NCI-H1436 treated with DMSO at 0.1 percent for 48 hours (cell line): ENCODE measurements at places on chromosomes 1 and 21.

GRCh38 chr1:108199781-108200686, at the start of gene SLC25A24:
Gene SLC25A24 (minus strand): TSS chr1:108200343. CDS start chr1:108200138, 205 bp downstream.
- DNase-seq, result peak; percentile 24

GRCh38 chr1:219271818-219272535, 98.3 kb downstream of the LYPLAL1 start:
- DNase-seq, result no peak

DNA sequence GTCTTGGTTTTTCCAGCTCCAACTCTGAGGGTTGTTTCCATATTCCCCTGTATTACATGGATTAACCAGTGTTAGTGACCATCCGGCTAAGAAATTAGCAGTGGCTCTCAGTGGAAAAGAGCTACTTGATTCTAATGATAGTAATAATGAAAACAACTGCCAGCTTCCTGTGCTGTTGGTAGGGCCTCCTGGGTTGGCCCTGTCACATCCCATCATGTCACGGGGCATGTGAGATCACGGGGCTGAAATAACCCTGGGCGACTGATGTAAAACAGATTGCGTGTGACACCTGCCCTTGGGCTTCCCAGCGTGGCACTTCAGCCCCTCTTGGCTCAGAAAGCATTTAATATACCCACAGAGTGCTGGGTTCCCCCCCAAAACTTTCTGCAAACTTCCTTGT, 149.0 kb downstream of the ROR1 start:
- no peak for DNase-seq

- DNase-seq, result peak; percentile 74
Measured at GRCh38 chr1:203026031-203026665, at the start of gene PPFIA4. Gene PPFIA4 (plus strand): TSS chr1:203026491. CDS start chr1:203039009, 12,518 bp downstream.

DNA sequence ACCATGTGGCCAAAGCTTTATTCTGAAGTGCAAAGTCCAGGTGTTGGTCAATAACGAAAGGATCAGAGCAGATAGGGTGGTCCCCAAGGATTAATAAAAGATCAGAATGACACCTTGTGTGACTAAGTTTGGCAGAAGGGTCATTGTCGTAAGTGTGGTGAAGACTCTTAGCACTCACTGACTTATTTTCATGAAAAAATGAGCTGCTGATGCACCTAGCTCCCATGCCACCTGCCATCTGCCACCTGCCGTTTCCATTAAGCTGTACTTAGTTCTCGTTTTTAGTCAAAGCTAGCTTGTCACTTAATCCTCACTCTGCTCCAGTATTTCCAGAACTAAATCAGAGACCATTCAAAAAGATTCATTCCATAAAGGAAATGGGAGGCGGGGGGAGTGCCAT, 112.6 kb downstream of the SEC16B start:
- peak; percentile 50 for DNase-seq

DNA sequence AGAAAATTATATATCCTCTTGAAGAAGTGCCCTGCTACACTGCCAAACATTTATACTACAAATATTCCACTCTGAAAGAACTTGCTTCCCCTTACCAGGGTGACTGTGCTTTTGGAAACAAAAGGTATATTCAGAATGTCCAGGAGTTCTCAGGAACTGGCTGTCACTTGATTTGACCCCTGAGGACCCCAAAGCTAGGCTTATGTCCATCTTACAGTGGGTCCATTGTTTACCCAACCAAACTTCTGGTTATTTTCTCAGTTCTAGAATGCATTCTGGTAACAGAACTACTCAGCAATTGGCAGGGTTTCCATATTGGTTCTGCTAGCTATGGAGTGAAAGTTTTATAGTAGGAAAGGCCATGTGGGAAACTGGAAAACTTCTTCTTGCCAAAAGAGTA, 207.1 kb upstream of the KCTD3 start:
- no peak for DNase-seq

GRCh38 chr1:227950735-227951346, 3.1 kb upstream of the WNT9A start:
- no peak for DNase-seq

DNA sequence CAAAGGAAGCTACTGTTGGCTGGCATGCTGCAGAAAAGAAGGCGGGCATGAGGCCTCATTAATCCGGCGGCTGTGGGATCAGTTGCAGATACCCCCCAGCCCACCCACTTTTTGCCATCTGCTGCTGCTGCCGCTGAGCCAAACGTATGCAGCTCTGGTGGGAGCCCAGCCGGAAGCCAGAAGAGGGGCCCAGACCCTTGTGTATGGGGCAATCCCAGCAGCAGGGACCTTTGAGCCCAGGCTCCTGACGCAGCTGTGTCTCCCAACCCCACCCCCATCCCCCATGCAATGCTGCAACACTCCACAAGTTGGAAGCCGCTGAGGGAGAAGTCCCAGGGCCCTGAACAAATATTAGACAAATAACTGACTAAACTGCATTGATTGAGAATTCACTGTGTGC, 106.0 kb downstream of the ELAVL4 start:
- DNase-seq, result no peak

- no peak for DNase-seq
Measured at GRCh38 chr1:244675167-244675566, 22.2 kb downstream of the DESI2 start.

DNA sequence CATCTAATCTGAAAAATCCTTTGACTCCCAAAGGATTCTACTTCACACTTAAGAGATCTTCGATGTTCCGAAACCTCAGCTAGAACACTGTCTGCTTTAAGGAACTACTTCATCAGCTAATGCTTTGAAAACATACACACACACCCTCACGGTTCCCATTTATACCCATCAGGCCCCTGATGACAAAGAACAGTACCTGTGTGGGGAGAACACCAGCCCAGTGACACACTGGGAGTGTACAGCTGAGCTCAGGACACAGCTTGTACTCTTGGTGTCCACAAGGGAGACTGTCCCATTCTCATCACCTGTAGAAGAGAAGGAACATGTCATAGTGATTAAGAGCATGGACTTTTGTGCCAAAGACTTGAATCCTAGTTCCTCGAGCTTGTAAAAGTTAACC, 6.6 kb downstream of the WDR77 start:
- DNase-seq, result no peak
